ENCODE measurements at places on chromosomes 4 and X.

DNA sequence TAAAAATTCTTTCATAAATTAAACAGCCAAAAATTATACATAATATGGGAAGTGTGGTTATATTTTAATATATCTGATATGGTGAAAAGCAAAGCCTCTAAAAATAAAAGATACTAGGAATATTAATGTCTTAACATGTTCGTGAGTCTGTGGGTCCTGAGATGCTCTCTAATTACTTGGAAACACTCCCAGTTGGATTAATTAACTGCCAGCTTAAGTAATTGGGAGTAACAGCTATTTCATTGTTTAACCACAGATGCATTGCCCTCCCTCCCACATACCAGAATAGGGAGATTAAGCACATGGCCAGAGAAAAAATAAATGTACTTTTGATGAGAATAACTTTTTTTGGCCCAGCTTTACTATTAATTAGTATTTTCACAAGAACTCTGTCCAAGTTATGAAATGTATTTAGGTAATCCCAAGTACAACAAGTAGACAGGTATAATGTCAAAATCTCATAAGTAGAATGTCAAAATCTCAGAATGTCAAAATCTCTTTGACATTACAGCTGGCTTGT lies 79.7 kb downstream of the BTC start:
- no peak for DNase-seq

GRCh38 chr4:38920186-38920585 lies 52.6 kb downstream of the FAM114A1 start:
- no peak for DNase-seq

GRCh38 chr4:90198086-90198847 lies 71.1 kb downstream of the CCSER1 start:
- no peak for DNase-seq

DNA sequence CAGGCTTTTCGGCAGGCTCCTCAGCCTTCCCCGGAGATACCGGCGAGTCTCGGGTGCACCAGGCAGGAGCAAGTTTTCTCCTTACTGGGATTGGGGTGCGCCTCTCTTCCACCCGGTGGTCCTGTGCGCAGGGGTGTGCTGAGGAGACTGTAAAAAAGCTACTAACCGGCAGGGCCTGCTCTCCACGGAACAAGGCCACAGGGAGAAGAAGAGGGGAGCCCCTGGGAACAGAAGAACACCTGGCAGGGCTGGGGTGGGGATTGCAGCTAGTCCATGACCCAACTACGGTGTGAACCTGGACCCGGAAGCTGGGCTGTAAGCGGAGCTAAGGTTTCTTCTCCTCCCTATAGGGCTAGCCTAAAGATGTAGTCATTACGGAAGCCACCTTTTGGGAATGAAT lies 17.7 kb upstream of the ZIC3 start:
- no peak for DNase-seq

GRCh38 chr4:101123231-101123630 lies 224.1 kb downstream of the PPP3CA start:
- no peak for DNase-seq

DNA sequence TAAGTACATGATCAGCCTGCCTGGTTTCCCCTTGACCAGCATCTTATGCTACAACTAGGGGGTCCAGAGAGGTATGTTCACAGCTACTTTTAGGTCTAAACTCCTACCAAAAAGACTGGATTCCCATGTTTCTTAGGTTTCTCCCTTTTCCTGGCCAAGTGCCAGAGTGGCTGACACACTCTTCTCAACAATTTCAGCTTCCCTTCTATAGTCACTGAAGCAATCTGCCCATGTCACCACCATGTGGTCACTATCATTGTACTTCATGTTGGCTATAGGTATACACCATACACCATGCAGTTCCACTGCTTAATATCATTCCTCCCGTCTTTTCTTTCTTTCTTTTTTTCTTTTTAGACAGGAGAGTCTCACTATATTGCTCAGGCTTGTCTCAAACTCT lies 66.9 kb downstream of the KLHL13 start:
- no peak for DNase-seq

DNA sequence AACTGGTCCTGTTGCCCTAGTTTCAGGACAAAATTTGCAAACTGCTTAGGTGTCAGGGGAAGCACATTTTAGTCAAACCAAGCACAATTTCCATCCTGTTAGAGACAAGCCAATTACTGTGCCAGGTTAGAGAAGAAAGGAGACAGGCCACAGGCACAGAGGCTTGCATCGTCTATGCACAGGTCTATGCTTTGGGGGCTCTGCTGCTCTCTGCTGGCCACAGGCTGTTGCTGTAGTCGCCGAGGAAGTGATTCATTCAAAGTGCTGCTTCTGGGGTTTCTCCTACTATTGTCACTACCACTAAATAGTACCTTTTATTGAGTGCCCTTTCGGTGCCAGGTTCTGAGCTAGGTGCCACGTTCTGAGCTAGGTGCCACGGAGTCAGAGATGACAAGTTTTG lies 45.5 kb downstream of the VGLL1 start:
- DNase-seq: peak; percentile 76

- DNase-seq: no peak
These were observed 66.8 kb downstream of the AFF2 start for GRCh38 chrX:148567229-148567628.

- no peak for DNase-seq
These were observed 138.8 kb downstream of the AREG start for GRCh38 chr4:74583757-74584156.

- DNase-seq: no peak
These were observed at the start of gene EGFL6 for GRCh38 chrX:13569479-13570260. Gene EGFL6 (plus strand): TSS chrX:13569601. CDS start chrX:13569862, 261 bp downstream.

- peak; percentile 24 for DNase-seq
These were observed at the start of gene EVC2 for GRCh38 chr4:5708449-5709206. Gene EVC2 (minus strand): TSS chr4:5708559. CDS start chr4:5708513, 46 bp downstream.

GRCh38 chr4:61540944-61541343 lies 340.8 kb downstream of the ADGRL3 start:
- no peak for DNase-seq

GRCh38 chr4:38230121-38230801 lies 270.1 kb downstream of the PTTG2 start:
- no peak for DNase-seq

DNA sequence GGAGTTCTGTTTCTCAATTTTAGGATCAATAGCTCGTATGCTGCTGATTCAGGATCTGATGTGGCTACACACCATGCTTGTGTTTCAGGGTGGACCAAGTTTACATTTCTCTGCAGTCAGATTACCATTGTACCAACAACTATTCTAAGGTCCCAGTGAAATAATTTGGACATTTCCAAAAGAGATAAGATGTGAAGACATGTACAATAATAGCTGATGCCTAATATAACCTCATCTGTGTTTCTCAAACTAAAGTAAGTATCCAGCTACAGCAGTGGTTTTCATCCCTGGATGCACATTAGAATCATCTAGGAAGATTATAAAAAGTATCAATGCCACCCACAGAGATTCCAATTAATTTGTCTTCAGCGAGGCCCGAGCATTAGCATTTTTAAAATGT lies 209.7 kb downstream of the ANTXR2 start:
- DNase-seq: no peak

- no peak for DNase-seq
These were observed 1274.7 kb upstream of the PABPC4L start for GRCh38 chr4:135476272-135476671.

DNA sequence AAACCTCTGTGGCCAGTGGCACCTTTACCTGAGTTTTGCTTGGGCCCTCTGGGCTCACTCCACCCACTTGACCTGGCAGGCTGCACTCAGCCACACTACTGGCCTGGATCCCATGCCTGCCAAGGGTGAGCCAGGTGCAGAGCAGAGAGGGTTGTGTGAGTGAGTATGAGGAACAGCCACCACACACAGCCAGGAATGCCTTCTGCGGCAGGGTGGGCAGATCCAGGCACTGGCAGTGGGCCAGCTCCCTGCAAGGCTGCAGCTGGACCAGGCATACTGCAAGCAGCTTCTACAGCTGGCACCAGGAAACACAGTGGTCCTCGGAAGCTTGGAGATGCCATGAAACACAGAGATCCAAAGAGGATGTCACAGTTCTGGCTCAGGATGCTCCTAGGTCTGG lies 570.1 kb upstream of the ACTRT1 start:
- no peak for DNase-seq

DNA sequence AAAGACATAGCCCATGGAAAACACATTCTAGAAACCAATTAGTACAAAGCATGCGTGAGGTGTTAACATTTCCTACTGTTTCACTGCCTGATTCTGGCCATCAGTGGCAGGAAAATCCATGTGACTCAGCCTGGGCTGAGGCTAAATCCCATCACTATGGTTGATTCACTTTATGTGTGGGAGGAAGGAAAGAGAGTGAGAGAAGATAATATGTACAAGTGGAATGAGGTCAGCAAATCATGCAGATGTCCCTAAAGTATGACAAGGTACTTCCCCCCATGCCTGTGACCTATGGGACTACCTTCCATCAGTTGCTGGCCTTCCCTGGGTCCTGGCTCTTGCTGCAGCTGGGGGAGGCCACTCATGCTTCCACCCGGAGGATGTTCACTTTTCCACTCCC lies 64.2 kb upstream of the MAP3K15 start:
- DNase-seq: no peak

DNA sequence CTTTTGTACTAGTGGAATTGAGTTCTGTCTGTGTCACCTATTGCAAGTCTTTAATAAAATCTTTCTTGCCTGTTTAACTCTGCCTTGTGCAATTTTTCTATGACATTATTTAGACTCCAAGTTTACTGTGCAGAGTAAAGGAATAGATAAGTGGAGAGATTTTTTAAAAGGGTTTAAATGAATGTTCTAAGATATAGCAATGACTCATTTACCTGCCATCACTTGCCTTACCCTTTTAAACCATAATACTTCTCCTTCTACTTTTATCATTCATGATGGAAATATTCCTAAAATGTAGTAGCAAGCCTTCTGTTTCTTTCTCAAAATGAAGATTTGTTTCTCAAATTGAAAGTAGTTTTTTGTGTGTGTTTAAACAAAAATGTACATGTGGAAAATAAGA lies 782.8 kb upstream of the MAGEB2 start:
- no peak for DNase-seq

DNA sequence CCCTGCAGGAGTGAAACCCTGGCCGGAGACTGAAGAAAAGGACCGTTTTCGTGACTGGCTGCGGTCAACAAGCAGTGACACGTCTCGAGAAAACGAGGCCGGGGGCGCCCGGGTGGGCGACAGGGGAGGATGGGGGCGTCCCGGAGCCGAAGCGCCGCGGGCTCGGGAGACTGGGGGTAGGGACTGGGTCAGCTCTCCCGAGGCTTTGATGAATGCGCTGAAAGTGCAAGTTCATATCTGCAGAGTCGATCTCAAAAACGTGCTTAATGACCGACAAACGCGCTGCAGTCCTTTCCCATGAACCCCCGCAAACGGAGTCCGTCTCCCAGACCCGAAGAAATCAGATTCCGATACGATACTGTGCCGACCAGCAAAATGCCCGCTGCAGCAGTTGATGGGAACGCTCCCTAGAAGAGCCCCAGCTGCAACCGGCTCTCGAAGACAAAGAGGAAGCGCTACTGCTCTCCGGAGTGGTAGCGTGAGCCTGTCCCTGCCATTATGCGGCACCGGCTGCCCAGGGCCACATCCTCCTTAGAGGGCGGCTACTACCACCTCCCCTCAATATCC lies 806 bp upstream of the CD99L2 start:
- peak; percentile 15 for DNase-seq

- no peak for DNase-seq
These were observed 53.1 kb downstream of the CHRNA9 start for GRCh38 chr4:40388239-40388638.
